ENCODE measurements at places on chromosomes 16 and 17.
A peak's percentile ranks its signal among the peaks of the same experiment; 100 is the strongest.

GRCh38 chr17:76371656-76372628, 12.5 kb upstream of the SPHK1 start:
- no peak for DNase-seq

- DNase-seq, result no peak
Measured at GRCh38 chr17:73564843-73565242, 79.4 kb downstream of the SDK2 start.

DNA sequence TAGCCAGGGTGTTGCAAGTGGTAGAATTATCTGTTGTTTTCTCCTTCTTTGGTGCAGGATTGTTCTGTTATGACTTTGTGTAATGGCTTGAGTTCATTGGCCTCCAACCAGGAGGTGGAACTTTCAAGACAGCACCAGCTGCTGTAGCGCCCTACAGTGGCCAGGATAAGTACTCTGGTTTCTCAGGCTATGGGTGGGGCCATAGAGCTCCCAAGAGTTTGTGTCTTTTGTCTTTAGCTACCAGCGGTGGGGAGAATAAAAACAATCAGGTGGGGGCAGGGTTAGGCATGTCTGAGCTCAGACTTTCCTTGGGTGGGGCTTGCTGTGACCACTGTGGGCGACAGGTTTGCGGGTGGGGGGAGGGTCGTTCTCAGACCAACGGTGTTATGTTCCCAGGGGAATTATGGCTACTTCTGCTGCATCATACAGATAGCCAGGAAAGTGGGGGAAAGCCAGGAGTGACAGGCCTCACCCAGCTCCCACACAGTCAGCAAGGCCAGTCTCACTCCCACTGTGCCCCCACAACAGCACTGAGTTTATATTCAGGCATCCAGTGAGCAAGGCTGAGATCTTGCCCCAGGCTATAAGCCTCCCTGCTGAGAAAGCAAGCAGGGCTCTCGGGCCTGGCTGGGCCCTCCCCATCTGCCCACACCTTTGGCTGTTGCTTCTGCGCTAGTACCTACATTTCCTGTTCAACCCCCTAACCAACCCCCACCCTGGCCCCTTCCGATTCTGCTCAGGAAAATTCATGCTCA, 15.4 kb downstream of the ABCA10 start:
- peak; percentile 76 for DNase-seq

GRCh38 chr16:82895843-82896242, 269.1 kb downstream of the CDH13 start:
- no peak for DNase-seq

DNA sequence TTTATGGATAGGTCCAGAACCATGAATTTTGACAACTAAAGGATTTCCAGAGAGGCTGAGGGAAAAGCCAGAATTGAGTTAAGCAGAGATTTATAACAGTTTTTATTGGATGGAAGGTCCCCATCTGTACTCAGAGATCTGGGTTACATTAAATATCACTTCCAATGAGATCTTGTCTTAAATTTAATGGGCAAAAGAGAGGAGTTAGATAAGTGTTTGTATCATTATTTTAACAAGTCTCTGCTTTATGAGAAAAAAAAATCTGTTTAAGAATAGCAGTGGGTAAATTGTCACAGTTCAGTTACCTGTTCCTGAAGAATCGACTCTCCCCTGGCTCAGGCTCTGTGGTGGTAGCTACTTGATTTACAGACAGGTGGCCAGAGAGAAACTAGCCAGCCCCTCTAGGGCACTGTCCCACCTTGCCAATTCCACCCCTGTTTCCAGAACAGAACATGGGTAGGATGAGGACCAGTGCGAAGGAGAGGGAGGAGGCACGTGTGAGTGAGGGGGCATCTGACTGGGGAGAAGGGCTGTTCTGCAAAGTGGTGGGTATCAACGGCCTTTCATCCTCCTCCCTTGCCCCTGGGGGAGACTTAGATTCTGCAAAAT, 22.1 kb upstream of the CRHR1 start:
- no peak for DNase-seq

DNA sequence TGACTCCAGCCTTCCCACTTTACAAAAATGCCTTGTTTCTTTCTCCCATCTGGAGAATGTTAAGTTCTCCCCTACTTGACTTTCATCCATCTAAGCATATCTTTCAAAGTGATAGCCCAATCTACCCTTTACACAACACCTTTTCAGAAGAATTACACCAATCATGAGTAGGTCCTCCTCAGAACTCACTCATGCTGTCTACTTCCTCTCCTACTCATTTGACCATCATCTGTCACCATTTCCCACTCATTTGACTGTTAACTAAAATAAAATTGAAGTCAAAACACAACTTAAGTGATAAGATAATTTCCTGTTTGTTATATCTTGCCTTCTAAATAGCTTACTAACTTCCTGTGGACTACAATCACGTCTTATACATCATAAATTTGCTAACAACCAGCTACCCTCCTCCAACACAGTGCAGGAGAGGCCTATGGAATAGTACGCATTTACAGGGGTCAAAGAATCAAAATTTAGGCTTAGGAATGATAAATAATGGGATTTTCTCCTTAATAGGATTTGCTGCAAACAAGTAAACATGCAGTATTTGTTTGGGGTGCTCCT, 16.1 kb downstream of the KCNJ16 start:
- DNase-seq, result no peak

GRCh38 chr16:81711657-81712319, 67.3 kb upstream of the PLCG2 start:
- DNase-seq, result peak; percentile 93

DNA sequence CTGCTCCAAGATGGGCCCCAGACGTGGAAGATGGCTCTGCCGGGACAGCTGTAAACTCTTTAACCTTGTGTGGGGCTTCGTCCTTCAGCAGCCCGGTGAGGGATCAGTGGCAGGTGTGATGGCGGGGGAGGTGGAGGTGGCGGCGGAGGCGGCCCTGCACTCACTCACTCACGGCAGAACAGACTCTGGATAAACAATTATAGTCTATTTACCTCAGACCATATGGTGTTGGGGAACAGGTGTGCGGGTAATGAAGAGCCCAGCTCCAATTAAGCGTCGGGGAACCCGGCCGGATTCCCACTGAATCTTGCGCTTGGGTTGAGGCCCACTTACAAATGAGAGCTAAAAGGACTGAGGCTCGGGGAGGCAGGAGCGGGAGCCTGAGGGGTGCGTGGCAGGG, 104.3 kb upstream of the SDK2 start:
- DNase-seq, result no peak

- peak; percentile 40 for DNase-seq
Measured at GRCh38 chr16:52781005-52781630, 234.2 kb upstream of the TOX3 start.

GRCh38 chr17:81712468-81713003, 452 bp downstream of the SLC25A10 start:
- peak; percentile 80 for DNase-seq

GRCh38 chr17:73271072-73271471, 9.4 kb upstream of the CPSF4L start:
- no peak for DNase-seq

DNA sequence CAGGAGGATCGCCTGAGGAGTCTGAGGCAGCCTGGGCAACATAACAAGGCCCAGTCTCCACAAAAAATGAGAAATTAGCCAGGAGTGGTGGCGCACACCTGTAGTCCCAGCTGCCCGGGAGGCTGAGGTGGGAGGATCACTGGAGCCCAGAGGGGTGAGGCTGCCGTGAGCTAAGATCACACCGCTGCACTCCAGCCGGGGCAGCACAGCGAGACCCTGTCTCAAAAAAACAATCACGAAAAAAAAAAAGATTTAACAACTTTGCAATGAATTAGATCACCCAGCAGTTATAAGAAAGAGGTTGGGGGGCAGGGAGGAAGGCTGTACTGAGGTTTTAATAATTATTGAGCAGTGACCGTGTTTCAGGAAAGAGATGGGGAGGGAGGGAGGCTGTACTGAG, 49.4 kb downstream of the RPH3AL start:
- no peak for DNase-seq

- DNase-seq, result no peak
Measured at GRCh38 chr17:49630113-49630900, 47.6 kb downstream of the SPOP start.

DNA sequence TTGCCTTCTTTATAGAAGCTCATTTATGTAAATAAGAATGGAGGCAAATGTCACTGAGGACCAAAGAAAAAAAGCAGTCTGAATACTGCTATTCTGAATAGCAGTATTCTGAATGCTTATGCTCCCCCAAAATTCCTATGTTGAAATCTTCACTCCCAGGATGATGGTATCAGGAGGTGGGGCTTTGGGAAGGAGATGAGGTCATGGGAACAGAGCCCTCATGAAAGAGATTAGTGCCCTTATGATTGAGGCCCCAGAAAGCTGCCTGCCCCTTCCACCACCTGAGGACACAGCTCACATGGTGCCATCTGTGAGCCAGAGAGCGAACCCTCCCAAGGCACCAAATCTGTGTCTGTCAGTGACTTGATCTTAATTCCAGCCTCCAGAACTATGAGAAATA, 28.8 kb downstream of the HEATR6 start:
- no peak for DNase-seq

DNA sequence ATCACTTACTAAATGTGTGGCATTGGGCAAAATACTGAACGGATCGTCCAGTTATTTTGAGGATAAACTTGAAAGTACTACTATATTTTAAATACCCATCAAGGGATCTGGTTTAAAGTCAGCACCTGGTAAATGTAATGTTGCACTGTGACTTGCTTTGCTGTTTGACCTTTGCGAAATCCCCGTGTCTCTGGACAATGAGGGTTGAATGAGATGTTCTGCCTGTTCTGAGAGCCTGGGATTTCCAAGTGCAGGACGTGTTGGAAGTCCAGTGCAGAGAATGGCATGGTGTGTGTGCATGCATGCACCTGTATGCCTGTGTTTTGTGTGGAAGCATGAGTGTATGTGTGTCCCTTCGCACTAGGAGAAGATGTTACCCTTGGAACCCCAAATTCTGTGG, 106.6 kb downstream of the N4BP1 start:
- DNase-seq, result no peak

DNA sequence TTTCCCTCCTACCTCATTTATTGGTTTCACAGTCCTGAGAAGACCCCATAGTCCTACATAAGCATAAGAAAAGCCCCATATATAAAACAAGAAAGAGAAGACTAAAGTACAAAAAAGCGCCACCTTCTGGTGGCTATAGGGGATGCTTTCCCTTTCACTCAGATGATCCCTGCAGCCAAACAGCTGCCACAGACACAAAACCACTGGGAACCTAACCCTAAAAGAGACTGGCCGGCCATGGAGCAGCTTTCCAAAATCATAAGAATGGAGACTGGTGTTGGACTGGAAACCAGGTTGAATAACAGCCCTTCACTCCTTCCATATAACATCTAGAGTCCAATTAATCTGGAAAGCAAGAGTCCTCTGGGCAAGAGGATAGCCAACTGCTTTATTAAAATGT, 11.4 kb downstream of the DYNC1LI2 start:
- DNase-seq, result peak; percentile 77

DNA sequence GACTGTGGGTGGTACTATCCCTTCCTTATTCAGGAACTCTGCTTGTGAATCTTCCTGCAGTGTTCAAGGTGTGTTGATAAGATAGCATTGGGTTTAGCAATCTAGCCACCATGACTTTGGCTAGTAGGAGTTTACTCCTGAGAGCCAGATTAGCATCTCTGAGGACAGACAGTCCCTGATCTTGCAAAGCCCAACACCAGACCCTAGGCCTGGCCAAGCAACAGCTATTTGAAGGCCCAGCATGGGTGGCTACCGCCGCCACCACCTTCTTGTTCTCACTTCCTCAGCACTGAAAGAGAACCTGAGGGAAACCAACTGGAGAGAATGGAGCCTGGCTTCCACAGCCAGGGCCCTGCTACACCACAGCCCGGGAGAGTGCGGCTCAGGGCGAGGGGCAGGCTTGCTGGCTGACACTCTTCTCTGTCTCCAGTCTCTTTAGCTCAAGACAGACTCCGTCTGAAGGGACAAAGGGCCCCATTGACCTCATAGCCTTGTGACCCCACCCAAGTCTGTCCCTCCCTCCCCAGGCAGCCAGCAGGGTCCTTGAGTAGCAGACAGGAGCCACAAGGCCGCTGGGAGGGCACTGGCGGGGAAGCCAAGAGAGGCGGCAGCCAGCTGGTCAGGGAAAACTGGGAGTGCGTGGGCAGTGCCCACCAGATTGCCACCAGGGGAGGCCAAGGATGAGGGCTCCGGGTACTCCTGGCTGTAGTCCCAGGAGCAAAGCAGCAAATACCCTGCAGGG, 10.9 kb upstream of the ARHGAP23 start:
- peak; percentile 78 for DNase-seq

DNA sequence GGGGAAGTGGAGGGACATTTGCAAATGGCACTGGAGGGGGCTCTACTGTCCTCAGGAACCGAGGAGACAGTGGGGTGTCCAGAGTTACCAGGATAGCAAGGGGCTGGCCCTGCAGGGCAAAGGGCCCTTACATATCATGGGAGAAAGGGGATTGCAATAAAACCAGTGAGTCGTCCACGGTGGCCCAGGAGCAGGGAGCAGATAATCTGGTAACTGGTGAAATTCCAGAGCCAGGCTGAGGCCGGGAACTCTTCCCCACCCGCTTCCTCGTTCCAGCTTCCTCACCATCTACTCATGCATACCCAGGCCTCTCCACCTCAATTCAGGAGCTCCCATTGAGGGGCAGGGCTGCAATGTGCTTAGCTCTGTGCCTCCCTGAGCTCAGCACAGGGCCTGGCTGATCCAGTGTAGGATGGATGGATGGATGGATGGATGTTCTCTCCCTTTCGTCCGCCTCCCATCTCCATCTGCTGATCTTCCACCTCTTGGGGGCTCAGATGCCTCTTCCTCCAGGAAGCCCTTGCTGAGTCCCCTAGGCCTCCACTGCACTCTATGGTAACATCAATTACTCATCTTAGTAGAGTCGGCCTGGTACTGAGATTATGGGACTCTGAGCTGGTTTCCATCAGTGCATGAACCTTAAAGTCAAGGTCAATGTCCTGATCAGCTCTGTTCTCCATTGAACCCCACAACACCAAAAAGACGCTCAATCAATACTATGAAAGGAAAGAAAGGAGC, 41.2 kb upstream of the NDRG4 start:
- no peak for DNase-seq

GRCh38 chr16:48901712-48902374, 291.9 kb upstream of the N4BP1 start:
- DNase-seq, result no peak

DNA sequence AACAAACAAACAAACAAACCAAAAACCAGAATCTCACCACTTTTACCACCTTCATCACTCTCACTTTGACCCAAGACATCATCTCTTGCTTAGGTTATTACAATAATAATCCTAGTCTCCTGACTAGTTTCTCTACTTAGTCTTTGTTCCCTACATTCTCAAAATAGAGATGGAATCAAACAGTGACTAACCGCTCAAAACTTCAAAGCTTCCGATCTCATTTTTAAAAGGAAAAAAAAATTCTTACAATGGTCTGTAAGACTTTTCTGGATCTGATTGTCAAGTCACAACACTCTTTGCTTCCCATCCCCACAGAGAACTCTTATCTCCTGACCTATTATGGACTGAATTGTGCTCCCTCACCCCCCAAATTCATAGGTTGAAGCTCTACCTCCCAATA, 60.9 kb downstream of the SPAG9 start:
- no peak for DNase-seq

GRCh38 chr16:80120899-80121521, 419.8 kb upstream of the DYNLRB2 start:
- no peak for DNase-seq

- DNase-seq, result no peak
Measured at GRCh38 chr16:30644334-30644830, 6.4 kb upstream of the PRR14 start.

Data from endodermal cell (in vitro differentiated cells).